ENCODE measurements at places on chromosomes 3 and 15. TPM values are rescaled to one million over a fixed set of nuclear protein-coding genes. Genes with fewer than 3 reads are reported as not detected.

The GOLGA6A gene
- total RNA-seq, result not detected

The TMED3 gene
- 164 TPM for total RNA-seq

The LRRIQ4 gene
- total RNA-seq, result not detected

The ZNF710 gene
- 12.9 TPM for total RNA-seq

The CHD2 gene
- total RNA-seq, result 50.6 TPM

The HRH1 gene
- 7.5 TPM for total RNA-seq

The MED12L gene
- total RNA-seq, result 0.55 TPM

The PDCD10 gene
- 80.5 TPM for total RNA-seq

The CFAP100 gene
- not detected for total RNA-seq

The GRM7 gene
- not detected for total RNA-seq

The ARIH1 gene
- total RNA-seq, result 75.0 TPM

The CACNA2D3 gene
- not detected for total RNA-seq

DNA sequence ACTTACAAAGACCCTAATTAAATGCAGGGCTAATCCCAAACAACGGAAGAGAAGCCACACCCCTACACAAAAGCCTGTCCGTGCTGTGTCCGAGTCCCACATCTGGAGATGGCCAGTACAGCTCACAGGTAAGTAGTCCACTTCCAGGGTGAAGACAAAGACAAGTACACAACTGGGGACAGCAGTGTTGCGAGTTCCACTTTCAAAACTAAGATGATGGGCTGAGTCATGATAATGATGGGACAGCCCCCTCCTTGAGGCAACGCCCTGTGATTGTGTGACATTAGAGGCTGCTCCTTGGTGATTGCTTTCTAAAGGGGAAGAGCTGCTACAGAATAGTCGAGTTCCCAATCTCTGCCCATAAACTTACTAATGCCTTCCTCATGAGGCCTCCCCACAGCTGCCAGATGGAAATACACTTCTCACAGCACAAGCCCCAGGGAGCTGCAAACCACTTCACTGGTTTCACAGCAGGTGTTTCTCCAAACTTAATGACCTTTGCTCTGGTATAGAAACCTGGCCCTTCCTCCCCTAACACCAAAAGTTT is 27.6 kb downstream of the RFT1 start:
- no peaks in the 10 kb centered on the region for H3K27me3 ChIP-seq
- peaks cover 30% of the 10 kb centered on the region for H3K36me3 ChIP-seq
- H3K4me3 ChIP-seq, result no peak overlapping the region
- H3K4me1 ChIP-seq, result no peaks in the 10 kb centered on the region

- H3K36me3 ChIP-seq, result peaks cover 13% of the 10 kb centered on the region
- peak overlapping the region; percentile 42 for H3K4me3 ChIP-seq
- peak; percentile 98 for DNase-seq
- H3K27ac ChIP-seq, result peak overlapping the region; percentile 89
Observed at GRCh38 chr3:184005941-184006507, 11.7 kb downstream of the ABCC5 start.

DNA sequence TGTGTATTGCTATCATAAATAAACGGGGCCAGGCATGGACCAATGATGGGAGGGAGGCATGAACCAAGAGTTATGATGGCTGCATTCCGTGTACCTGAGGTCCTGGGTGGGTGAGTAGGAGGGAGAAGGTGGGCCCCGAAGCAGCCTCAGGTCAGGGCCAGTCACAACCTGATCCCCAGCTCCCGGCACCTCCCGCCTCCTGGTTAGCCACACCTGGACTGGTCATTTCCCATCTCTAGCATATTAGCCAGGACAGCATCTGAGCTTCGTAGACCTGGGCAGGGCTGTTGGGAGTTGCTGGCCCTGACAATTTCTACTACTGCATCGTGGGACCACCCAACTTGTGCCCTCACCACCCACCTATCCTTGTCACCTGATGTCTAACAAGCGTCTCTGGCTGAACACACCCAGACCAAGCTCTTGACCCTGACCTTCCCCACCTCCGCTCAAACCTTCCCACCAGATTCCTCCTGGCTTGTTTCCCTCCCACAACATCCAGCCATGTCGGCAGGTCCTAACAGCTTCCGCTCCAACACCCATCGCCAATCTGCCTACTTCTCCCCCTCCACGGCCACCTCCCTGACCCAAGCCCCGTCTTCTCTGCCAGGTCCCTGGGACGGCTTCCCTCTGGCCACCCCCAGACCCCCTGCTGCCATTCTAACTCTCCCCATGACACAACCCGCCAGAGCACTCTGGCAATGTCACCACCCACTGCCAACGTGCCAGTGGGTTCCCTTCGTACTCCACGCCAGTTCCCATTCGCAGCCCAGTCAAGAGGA is 133.8 kb upstream of the IQSEC1 start:
- no peaks in the 10 kb centered on the region for H3K4me1 ChIP-seq
- H3K36me3 ChIP-seq, result no peaks in the 10 kb centered on the region
- no peak for DNase-seq

DNA sequence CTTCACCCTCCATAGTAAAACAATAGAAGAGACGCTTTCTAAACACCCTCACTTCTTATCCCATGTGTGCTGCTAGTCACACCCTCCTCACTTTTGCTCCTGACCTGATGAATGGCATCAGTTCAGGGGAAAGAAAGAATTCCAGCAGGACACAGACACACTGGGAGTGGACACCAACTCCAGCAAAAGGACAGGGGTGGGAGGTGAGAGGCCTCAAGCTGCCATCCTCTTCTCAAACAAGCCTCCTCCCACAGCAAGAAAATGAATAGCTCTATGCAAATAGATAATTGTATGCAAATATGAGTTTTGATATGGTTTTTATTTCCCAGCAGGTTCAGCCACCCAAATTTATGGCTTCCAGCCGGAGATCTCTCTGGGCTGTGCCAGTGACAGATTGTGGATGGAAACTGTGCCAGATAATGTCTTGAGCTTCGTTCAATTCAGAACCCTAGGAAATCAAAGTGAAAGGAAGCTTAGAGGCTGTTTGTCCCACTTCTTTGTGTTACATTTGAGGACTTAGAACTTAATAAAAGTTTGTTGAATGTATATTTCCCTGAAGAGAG is 209.3 kb upstream of the PPP2R3A start:
- no peaks in the 10 kb centered on the region for H3K36me3 ChIP-seq
- DNase-seq, result no peak
- H3K4me3 ChIP-seq, result no peak overlapping the region
- H3K27me3 ChIP-seq, result no peaks in the 10 kb centered on the region

DNA sequence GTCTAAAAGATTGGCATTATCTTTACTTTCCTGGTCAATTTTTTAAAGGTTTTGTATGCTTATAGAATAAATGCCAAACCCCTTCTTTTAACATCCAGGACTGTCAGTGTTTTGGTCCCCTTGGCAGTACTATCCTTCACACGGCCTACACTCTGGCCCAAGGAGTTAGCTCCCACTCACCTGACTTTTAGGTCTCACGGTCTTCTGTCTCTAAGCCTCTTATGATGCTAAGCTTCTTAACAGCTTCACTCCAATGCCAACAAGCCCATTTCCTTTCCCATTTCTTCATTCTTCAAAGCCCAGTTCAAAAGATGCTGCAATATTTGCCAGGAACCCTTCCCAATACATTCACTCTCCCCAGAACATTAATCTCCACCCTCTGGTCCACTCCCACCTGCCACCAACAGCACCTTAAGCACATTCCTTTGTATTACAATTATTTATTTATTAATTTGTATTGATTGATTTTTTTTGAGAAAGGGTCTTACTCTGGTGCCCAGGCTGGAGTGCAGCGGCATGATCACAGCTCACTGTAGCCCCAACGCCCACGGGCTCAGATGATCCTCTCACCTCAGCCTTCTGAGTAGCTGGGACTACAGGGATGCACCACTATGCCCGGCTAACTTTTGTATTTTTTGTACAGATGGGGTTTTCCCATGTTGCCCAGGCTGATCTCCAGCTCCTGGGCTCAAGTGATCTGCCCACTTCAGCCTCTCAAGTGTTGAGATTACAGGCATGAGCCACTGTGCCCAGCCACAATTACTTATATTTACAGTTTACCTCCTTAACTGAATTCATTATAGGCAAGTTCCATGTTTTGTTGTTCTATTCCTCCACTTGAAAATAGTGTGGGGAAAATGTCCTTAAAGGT is 27.8 kb downstream of the IFT80 start:
- H3K27me3 ChIP-seq, result no peaks in the 10 kb centered on the region
- H3K36me3 ChIP-seq, result no peaks in the 10 kb centered on the region
- no peak overlapping the region for H3K4me3 ChIP-seq
- H3K27ac ChIP-seq, result no peak overlapping the region

DNA sequence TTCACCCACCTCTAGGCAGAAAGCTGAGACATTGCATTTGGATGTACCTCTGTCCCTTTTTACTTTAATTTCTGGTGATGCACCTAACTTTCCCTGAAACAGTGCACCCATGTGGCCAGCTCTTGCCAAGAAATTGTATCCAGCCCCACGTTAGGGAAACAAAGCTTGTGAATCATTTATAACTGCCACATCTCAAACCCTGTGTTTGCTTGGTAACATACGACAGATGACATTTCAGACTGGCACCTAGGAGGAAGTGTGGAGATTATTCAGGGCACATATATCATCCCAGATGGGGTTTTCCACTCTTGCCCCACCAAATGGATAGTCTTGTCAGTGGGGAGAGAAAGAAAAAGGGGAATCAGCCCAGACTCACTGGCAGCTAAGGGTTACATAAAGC is 2.1 kb downstream of the CYB561D2 start:
- no peaks in the 10 kb centered on the region for H3K27me3 ChIP-seq
- H3K36me3 ChIP-seq, result peaks cover 34% of the 10 kb centered on the region
- H3K4me3 ChIP-seq, result no peak overlapping the region

DNA sequence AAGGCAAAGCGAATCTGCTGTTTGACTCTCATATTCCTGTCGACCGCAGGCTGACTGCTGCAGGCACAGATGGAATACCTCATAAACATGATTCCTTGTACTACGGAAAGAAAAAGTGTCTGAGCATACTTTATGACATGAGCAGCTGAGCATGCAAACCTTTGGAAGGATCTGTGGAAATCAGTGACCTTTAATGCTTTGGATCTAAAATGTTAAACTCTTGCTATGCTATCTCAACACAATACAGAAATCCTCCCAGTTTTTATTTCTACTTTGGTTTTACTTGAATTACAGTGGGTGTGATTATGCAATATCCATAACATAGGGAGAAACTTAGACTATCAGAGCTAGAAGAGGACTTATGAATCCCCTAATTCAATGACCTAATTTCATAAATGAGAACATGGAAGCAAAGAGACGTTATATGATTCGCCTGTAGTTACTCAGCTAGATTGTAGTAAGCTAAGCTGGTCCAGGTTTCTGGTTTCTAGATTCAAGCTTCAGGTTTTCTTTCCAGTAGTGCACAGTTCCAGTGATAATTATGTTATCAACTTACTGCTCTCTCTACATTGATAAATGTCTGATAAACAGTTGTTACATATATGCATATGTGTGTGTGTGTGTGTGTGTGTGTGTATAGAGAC is 127.6 kb upstream of the GBE1 start:
- DNase-seq, result no peak
- H3K36me3 ChIP-seq, result no peaks in the 10 kb centered on the region
- no peaks in the 10 kb centered on the region for H3K27me3 ChIP-seq
- no peaks in the 10 kb centered on the region for H3K4me1 ChIP-seq
- no peak overlapping the region for H3K27ac ChIP-seq
- no peak overlapping the region for H3K4me3 ChIP-seq

DNA sequence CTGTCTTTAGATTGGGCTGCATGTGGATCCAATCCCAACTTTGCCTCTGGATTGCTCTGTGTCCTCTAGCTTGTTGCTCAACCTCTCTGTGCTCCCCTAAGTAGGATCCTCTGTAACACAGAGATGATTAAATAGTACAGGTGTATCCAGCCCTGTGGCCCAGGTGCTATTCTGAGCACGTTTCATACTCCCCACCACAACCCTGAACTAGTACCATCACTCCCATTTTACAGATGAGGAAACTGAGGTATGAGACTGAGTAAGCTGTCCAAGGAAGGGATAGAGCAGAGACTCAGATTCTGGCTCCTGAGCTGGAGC is 7.2 kb downstream of the ISG20 start:
- DNase-seq, result no peak
- H3K27me3 ChIP-seq, result no peaks in the 10 kb centered on the region
- peaks cover 32% of the 10 kb centered on the region for H3K4me1 ChIP-seq
- H3K36me3 ChIP-seq, result no peaks in the 10 kb centered on the region
- H3K4me3 ChIP-seq, result no peak overlapping the region
- no peak overlapping the region for H3K27ac ChIP-seq

GRCh38 chr15:42069496-42070278 is 24.7 kb downstream of the PLA2G4D start:
- H3K4me3 ChIP-seq, result no peak overlapping the region
- H3K4me1 ChIP-seq, result peaks cover 16% of the 10 kb centered on the region
- H3K27me3 ChIP-seq, result no peaks in the 10 kb centered on the region
- H3K27ac ChIP-seq, result no peak overlapping the region

DNA sequence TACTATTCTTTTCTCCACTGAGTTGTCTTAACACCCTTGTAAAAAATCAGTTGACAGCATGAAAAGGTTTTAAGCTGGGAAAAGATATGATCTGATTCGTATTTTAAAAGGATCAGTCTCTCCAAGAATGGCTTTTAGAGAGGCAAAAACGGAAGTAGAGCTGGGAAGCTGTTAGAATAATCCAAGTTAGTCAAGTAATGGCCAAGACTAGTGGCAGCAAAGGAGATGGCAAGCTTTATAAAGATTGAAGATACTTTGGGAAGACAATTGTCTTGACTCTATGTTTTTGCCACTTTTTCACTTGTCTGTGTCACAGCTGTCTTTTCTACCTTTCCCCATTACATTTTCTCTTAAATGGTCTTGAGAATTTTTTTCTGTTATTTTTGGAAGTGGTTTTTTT is 243.5 kb upstream of the MANF start:
- no peak overlapping the region for H3K27ac ChIP-seq
- no peak for DNase-seq
- no peaks in the 10 kb centered on the region for H3K4me1 ChIP-seq
- peaks cover 37% of the 10 kb centered on the region for H3K27me3 ChIP-seq
- no peak overlapping the region for H3K4me3 ChIP-seq
- H3K36me3 ChIP-seq, result no peaks in the 10 kb centered on the region

GRCh38 chr3:46090161-46090591 is 62.9 kb upstream of the XCR1 start:
- H3K4me3 ChIP-seq, result no peak overlapping the region
- peak; percentile 72 for DNase-seq
- H3K27me3 ChIP-seq, result no peaks in the 10 kb centered on the region
- peaks cover 21% of the 10 kb centered on the region for H3K4me1 ChIP-seq
- no peaks in the 10 kb centered on the region for H3K36me3 ChIP-seq

GRCh38 chr3:169699536-169700050 is 36.1 kb upstream of the MECOM start:
- H3K27me3 ChIP-seq, result peaks cover 14% of the 10 kb centered on the region
- H3K36me3 ChIP-seq, result no peaks in the 10 kb centered on the region
- no peak for DNase-seq
- no peak overlapping the region for H3K27ac ChIP-seq
- no peaks in the 10 kb centered on the region for H3K4me1 ChIP-seq

- peak; percentile 77 for DNase-seq
- no peaks in the 10 kb centered on the region for H3K4me1 ChIP-seq
- no peak overlapping the region for H3K27ac ChIP-seq
- H3K27me3 ChIP-seq, result no peaks in the 10 kb centered on the region
Observed at GRCh38 chr15:38707802-38708671, 143.4 kb upstream of the RASGRP1 start.

Data from PC-3 (cell line).